ENCODE measurements at places on chromosomes 1 and 21.

DNA sequence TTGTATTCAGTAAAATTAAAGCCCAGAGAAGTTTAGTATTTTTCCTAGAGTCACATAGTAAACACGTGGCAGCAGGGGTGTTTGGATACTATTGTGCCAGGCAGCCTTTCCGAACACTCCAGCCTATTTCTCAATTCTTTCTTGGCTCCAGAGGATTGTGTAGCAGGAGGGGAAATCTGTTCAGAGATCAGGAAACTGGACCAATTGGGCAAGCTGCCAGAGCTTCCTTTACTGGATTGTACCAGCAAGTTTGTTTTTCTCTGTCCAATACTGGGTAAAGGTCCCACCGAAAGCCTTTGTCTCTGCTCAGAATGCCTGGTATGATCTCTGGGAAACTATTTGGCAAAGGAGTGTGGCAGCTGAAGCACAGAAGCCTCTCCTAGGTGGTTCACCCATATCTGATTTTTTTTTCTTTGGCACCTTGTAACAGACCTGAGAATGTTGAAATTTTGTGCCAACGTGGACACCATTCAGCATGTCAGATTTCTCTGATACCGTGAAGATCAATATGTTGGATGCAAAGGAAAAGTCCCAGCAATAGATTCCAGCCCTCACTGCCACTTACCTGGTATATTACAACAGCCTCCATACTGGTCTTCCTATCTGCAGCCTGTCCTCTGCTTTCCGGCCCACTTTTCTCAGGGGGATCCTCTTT, 126.2 kb downstream of the FGGY start:
- no peak for DNase-seq

GRCh38 chr1:18855573-18855972, 3.9 kb downstream of the TAS1R2 start:
- DNase-seq = no peak

DNA sequence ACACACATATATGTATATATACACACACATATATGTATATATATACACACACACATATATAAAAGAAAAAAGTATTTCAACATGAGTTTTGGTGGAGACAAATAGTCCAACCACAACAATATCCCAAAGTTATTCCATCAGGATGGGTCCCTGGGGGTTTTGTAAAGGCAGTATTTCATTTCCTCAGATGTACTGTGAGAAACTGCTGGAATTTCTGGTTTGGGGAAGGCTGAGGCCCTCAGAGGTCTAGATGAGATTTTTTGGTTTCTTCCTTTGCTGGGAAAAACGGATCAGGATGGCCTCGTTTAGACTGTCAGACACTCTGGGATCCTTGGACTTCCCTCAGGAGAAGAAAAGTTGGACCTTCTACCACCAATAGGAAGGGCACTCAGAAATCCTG, 36.5 kb upstream of the TENT5B start:
- no peak for DNase-seq

- no peak for DNase-seq
Observed at GRCh38 chr1:56627636-56628039, 17.5 kb upstream of the PRKAA2 start.

- DNase-seq = no peak
Observed at GRCh38 chr21:29586696-29587095, 288.0 kb downstream of the BACH1 start.

- no peak for DNase-seq
Observed at GRCh38 chr1:219159946-219160645, 13.6 kb upstream of the LYPLAL1 start.

GRCh38 chr1:221040101-221040500, 160.9 kb downstream of the HLX start:
- no peak for DNase-seq

GRCh38 chr1:218156595-218156994, 128.5 kb upstream of the RRP15 start:
- DNase-seq = no peak

- no peak for DNase-seq
Observed at GRCh38 chr21:29145354-29145782, 14.9 kb downstream of the MAP3K7CL start.

DNA sequence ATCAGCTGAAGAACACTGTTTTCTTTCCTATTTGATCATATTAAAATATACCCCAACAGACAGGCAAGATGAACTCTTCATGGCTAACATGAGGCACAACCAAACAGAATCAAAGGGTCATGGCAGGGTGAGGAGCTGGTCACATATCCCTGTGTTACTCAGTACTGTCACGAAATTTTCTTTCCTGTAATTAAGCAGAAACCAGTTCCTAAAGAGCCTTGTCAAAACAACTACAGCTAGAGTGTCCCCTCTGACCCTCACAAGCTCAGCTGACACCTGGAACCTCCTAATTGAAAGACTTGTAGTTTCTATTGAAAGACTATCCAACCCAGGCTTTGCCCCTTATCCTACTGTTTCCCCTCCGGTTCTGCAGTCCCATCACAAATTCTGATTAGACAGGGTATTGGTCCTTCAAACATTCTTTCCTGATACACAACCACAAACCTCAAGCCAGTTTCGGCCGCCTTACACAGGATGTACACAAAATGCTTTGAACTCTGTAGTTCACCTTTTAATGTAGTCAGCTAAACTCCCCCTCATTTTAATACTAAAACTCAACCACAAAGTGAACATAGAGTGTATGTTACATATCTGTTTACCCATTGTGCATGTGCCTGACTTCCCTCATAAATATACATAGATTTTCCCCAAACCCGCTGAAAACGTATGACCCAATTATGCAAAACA, 651.9 kb downstream of the MRPL39 start:
- peak; percentile 53 for DNase-seq

GRCh38 chr1:211113566-211113965, 20.4 kb downstream of the KCNH1 start:
- DNase-seq = no peak

- DNase-seq = no peak
Observed at GRCh38 chr1:201215531-201216357, 25.1 kb downstream of the IGFN1 start.

DNA sequence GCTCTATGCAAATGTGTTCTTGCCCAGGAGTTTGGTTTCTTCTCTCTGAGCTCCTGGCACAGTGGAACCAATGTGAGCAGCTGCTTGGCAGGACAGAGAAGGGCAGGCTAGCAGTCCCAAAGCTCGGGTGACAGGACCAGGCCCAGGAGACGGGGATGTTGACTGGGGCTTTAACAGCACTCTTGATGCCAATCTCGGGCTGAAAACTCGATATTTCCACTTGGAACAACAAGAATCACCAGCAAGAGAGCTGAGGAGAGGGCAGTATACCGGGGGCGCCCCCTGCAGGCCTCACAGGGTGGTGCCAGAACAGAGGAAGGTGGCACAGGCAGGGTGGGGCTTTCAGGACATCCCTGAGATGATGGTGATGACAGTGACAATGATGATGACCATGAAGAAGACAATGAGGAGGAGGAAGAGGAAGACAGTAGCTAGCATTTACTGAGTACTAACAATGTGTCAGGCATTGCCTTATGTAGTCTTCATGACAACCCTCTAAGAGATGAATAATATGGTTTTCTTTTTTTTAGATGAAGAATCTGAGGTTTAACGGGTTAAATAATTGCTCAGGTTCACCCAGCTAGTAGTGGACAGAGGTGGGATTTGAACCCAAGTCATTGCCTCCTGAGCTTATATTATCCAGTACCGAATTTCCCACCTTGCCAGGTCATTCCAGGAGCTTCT, 2.7 kb upstream of the KCNJ9 start:
- DNase-seq = peak; percentile 40

DNA sequence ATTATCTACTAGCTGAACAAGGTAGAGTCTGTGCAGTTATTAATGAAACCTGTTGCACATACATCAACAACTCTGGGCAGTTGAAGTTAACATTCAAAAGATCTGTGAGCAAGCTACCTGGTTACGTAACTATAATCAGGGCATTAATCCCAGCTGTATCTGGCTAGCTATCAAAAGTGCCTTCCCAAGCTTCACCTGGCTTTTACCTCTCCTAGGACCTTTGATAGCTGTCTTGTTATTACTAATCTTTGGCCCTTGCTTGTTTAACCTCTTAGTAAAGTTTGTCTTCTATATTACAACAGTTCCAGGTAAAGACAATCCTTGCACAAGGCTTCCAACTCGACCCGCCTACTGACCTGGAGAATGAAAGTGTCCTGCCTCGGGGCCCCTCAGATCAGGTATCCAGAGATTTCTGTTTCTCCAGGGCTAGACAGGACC, 29.6 kb upstream of the SLC6A9 start:
- DNase-seq = no peak

DNA sequence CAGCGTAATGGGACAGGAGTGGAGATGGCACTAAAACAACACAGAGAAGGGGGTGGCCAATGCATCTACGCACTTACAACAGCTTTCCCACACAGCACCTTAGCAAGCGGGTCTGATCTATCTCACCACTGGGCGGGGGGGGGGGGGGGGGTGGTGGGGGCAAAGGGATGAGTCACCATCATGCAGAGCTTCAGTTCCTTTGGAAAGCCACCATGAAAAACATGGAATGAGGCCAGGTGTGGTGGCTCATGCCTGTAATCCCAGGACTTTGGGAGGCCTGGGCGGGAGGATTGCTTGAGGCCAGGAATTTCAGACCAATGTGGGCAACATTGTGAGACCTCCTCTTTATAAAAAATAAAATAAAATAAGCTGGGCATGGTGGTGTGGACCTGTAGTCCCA, 47.2 kb downstream of the KLHDC7A start:
- DNase-seq = no peak

GRCh38 chr1:208137193-208137592, 107.0 kb downstream of the PLXNA2 start:
- no peak for DNase-seq

DNA sequence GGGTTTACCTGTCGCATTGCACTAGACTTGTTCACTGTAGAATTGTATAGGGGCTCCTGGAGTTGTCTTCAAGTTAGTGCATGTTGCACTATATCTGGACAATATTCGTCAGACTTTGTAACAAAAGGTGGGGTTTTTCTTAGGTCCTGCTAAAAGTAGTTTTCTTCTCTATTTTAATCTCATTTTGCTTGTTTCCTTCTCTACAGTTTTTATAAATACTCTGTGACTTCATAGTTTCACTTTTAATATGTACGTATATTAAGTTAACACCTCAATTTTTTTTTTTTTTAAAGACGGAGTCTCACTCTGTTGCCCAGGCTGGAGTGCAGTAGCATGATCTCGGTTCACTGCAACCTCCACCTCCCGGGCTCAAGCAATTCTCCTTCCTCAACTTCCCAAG, 26.5 kb upstream of the MRPS6 start:
- DNase-seq = peak; percentile 46

- DNase-seq = no peak
Observed at GRCh38 chr1:232822530-232822929, 17.3 kb downstream of the MAP10 start.

- DNase-seq = no peak
Observed at GRCh38 chr1:228105270-228105995, 2.3 kb upstream of the C1orf35 start.

DNA sequence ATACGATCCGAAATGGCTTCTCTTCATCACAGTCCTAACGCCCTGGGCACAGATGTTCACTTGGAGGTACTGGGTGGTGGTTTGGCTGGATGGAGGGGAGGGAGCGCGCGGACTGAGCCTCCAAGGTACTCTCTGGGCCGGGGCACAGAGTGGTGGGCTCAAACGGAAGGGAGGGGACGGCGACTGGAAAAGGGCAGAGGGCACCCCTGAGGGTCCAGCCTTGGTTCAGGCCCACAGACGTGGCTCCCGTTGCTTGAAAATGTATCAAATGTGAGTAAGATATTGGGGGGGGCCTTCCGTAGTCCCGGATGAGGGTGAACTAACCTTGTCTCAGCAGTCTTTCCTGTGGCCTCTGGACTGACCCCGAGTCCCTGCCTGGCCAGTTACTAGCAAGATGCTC, 463 bp downstream of the IL12RB2 start:
- DNase-seq = no peak

DNA sequence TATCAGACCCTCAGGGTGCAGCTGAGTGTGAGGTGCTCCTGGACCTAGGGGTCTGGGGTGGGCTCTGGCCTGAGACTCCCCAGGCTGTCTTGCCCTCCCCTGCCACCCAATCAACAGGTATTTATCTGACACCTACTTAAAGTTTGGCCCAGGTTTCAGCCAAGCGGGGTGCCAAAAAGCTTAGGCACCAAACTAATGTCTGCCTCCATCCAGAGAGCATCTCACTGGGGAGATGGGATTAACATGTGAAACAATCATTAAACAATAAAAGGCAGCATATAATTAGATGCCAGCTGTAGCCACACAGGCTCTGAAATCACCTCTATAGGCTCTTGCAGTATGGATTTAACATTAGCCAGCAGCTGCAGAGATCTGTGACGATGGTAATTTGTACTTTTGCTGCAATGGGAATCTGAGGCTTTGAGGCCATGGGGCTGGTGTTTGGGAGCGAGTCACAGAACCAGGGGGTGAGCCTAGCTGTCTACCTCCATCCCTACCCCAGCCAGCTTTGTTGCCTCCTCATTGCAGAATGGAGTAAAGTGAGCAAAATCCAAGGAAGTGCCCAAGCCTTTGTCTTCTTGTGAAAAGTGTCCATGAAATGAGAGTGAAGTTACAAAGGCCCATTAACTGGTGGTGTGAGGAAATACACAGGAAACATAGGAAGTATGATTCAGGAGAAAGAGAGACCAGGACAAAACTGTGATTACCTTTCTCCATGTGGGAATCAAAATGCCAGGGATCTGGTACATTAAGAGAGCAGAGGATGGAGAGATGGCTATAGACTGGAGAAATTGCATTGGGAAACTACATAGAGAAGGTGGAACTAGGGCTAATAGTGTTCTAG, 36.1 kb downstream of the EIF2D start:
- DNase-seq = no peak

- DNase-seq = peak; percentile 58
Observed at GRCh38 chr21:14533499-14534428, 12.4 kb downstream of the SAMSN1 start.

DNA sequence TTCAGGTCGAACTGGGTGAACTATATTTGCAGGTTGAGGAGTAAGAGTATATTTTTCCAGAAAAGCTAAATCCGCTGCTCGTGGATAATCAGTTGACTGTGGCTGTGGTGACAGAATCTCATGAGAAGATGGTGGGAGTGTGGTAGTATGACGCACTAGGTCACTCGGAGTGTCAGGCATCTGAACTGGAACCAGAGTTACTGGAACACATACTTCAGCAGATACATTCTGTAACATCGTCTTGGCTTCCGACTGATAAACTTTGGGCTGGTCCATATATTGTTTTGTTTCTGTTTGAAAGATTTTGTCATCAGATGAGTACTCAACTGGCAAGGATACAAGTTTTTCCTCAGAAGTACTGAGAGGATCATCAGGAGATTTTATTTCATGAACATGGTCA, 13.0 kb upstream of the ASPM start:
- DNase-seq = no peak

DNA sequence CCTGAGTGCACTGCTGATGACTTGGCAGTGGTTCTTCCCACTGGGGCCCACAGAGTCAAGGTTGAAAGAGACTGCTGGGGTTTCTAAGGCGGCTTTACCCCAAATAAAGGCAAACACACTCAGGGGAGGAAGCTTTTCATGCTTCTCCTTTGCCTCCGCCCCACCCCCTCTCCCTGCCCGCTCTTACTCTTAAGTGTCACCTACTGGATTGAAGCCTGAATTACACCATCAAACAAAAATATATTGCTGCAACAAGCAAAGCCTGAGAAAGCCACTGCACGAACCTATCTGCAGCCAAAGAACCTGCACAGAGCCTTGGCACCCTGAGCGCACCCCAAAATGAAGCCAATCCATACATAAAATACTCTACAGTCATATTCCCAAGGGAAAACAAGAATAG, 63.1 kb downstream of the PTGFR start:
- DNase-seq = no peak
